ENCODE measurements at places on chromosomes 1 and 21.

DNA sequence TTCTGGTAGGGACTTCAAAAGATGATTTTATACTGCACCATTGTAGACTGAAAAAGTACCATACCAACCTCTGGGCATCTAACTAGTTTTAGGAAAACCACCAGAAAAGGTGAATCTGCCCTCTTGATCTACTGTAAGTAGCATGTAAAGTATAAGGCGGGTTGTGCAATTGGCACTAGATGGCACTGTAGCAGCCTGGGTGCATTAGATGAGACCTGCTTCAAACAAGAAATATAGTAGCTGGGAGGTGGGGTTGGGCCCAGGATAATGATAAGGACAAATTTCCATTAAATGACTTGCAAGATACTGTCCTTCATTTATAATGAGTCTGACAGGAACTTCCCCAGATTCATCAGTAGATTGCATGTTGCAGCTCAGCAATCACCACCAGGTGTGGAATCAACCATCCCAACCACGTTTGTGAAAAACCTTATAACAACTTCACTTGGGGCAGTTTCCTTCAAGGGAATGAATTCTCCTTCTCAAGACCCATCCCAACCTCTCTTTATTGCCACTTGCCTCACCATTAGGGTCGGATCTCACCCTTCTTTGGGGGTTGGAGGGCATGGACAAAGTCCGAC is 37.3 kb upstream of the IL10 start:
- no peak for DNase-seq

- no peak for DNase-seq
Measured at GRCh38 chr1:201954263-201955008, 867 bp upstream of the TIMM17A start.

DNA sequence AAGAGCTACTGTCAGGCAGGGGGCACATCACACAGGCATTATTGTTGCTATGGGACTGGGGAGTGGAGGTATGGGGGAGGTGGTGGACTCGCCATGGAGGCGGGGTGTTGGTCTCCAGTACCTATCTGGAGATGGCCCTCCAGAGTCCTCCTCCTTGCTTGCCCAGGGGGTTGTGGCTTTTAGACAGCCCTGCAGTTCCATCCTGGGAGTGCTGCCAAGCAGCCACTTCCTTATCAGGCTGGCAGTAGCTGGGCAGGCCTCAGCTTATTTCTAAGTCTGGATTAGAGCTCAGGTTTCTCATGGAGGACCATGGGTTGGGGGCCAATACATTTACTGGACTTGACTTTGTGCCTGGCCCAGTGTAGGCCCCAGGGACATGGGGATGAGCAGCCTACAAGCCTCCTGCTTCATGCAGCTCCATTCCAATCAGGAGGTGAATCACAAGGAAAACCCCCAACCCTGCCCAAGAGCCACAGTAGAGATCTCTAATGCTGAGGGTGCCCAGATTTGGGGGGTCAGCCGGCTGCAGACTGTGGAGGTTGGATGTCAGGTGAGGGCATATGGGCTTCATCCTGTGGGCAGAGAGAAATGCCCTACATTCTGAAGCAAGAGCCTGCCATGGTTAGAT is 210.7 kb upstream of the EDN2 start:
- no peak for DNase-seq

DNA sequence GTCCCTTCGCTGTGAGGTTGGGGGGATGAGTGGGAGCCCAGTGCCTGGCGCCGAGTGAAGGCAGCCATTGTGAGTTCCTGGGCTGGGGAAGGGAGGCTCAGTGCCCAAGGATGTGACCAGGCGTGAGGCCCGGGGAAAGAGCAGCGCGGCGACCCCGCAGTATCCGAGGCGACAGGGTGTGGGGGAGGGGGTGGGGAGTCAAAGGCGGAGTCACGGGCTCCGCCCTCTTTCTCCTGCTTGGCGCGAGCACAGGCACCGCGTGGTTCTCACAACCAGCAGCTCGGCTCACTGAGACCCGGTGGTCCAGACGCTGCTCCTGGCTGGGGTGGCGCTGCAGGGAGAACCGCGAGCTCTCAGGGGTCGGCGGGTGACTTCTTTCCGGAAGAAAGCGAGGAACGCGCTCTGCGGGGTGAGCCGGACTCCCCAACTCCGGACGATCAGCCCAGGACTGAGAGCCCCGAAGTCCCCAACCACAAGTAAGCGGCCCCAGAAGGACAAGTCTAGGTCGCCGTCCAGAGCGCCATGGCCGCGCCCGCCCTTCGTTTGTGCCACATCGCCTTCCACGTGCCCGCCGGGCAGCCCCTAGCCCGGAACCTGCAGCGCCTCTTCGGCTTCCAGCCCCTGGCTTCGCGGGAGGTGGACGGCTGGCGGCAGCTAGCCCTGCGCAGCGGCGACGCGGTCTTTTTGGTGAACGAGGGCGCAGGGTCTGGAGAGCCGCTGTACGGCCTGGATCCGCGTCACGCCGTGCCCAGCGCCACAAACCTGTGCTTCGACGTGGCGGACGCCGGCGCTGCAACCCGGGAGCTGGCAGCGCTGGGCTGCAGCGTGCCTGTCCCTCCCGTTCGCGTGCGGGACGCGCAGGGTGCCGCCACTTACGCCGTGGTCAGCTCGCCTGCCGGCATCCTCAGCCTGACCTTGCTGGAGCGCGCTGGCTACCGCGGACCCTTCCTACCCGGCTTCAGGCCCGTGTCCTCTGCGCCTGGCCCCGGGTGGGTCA is at the start of gene HPDL:
TSS of gene HPDL (plus strand) at position 269 of the 997 bp plus-strand sequence. CDS start at position 523, 254 bp downstream.
- DNase-seq: peak; percentile 90

- no peak for DNase-seq
Measured at GRCh38 chr1:210663730-210664573, 335.2 kb downstream of the HHAT start.

DNA sequence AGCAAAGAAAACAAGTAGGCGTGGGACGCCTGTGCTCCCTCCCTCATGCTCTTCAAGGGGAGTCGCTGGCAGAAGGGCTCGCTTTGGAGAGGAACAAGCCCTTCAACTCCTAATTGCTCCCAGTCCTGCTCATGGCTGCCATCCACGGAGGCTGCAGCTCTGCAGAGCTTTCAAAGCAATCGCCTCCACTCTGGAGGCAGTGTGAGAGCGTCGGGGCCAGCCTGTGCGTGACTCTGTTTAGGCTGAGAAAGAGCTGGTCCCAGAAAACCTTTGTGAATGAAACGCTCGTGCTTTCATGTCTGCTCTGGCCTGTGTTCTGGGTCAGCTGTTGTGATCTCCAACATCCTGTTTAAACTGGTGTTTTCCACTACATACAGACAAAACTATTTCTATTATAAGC is 23.9 kb upstream of the RUNX1 start:
- no peak for DNase-seq

All from GM13976 (cell line).